ENCODE measurements at places on chromosomes 11 and 22. TPM values are rescaled to one million over a fixed set of nuclear protein-coding genes. Genes with fewer than 3 reads are reported as not detected.

MFNG gene
- 10.6 TPM for total RNA-seq

TRIM48 gene
- total RNA-seq, result not detected

LDHA gene
- total RNA-seq, result 781 TPM

LRP4 gene
- 9.2 TPM for total RNA-seq

OR5B2 gene
- total RNA-seq, result not detected

LRRC74B gene
- not detected for total RNA-seq

OR2D2 gene
- total RNA-seq, result not detected

LRRN4CL gene
- 0.40 TPM for total RNA-seq

PDGFB gene
- 0.65 TPM for total RNA-seq

CCDC81 gene
- 0.77 TPM for total RNA-seq

SLCO2B1 gene
- total RNA-seq, result 0.12 TPM

MN1 gene
- 27.2 TPM for total RNA-seq

FIBIN gene
- not detected for total RNA-seq

APOBEC3A gene
- total RNA-seq, result not detected

BID gene
- total RNA-seq, result 16.6 TPM

DNA sequence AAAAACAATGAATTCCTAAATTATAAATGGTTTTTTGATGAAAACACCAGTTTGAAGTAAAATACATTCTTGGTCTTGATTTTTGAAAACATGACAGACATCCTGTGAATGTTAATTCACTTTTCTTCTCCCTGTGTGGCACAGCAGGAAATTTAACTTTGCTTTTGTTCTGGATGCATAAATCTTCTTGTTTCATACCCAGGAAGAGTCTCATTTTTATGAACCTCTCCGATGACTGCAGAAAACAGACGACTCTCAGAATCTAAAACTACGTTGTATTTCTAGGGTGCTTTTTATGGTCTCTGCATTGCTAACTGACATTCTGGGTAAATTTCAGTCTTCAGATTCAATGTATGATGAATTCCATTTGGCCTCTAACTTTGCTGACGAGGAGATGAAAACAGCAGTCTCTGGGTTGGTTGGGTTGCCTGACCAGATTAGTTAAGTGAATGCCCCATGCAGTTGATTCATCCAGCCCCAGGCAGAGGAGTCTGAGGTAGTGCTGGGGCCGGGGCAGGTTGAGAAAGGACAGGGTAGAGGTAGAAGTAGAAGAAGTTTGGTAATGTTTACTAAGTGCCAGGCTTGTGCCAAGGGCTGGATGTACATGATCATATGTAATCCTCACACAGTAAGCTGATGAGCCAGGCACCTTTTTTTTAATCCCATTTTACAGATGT lies 20.1 kb downstream of the TCP11L1 start:
- H3K36me3 ChIP-seq, result no peaks in the 10 kb centered on the region
- H3K27ac ChIP-seq, result no peak overlapping the region
- H3K4me3 ChIP-seq, result no peak overlapping the region
- DNase-seq, result no peak

- H3K27ac ChIP-seq, result no peak overlapping the region
- no peaks in the 10 kb centered on the region for H3K27me3 ChIP-seq
- peaks cover 13% of the 10 kb centered on the region for H3K36me3 ChIP-seq
- H3K4me3 ChIP-seq, result no peak overlapping the region
Measured at GRCh38 chr22:35811670-35812069, 94.0 kb downstream of the APOL5 start.

- H3K27me3 ChIP-seq, result peaks cover 64% of the 10 kb centered on the region
- peaks cover 26% of the 10 kb centered on the region for H3K4me1 ChIP-seq
- H3K4me3 ChIP-seq, result peak within 1 kb of the TSS; percentile 72
- H3K27ac ChIP-seq, result no peak within 1 kb of the TSS
- peak; percentile 86 for DNase-seq
Measured at GRCh38 chr11:62546244-62546928, at the start of gene AHNAK. TSS of gene AHNAK (minus strand) at chr11:62546806. CDS start at chr11:62536098, 10,708 bp downstream.

- no peaks in the 10 kb centered on the region for H3K27me3 ChIP-seq
- H3K4me1 ChIP-seq, result no peaks in the 10 kb centered on the region
- H3K27ac ChIP-seq, result no peak overlapping the region
- DNase-seq, result peak; percentile 12
- H3K4me3 ChIP-seq, result no peak overlapping the region
Measured at GRCh38 chr11:104130161-104130560, 33.8 kb downstream of the PDGFD start.

GRCh38 chr22:46993633-46994032 lies 231.2 kb downstream of the TBC1D22A start:
- DNase-seq, result no peak
- H3K4me3 ChIP-seq, result no peak overlapping the region
- H3K27me3 ChIP-seq, result no peaks in the 10 kb centered on the region
- no peaks in the 10 kb centered on the region for H3K36me3 ChIP-seq

DNA sequence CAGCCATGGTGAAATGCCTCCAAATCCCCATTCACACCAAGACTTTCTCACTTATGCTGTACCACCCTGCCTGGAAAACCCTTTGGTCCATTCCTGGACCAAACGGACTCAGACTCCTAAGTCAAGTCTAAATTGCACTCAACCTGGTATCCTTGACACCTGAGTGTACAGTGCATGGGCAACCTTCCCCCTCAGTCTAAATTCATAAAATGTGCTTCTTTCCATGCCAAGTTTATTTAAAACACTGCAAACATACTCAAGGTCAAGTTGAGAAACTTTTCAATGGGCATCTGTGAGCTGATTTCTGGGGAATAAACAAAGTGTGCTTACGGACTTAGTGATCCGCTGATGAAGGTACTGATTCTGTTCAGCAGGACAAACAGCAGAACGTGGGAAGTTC lies 26.4 kb downstream of the HIRA start:
- no peak overlapping the region for H3K4me3 ChIP-seq
- peaks cover 10% of the 10 kb centered on the region for H3K36me3 ChIP-seq
- H3K27me3 ChIP-seq, result no peaks in the 10 kb centered on the region
- H3K4me1 ChIP-seq, result no peaks in the 10 kb centered on the region
- DNase-seq, result no peak
- no peak overlapping the region for H3K27ac ChIP-seq

- H3K4me1 ChIP-seq, result peaks cover 3% of the 10 kb centered on the region
- no peak overlapping the region for H3K4me3 ChIP-seq
- peak; percentile 91 for DNase-seq
- peaks cover 39% of the 10 kb centered on the region for H3K27me3 ChIP-seq
- H3K36me3 ChIP-seq, result no peaks in the 10 kb centered on the region
Measured at GRCh38 chr11:45843158-45843924, 3.9 kb upstream of the CRY2 start.

- H3K4me1 ChIP-seq, result peaks cover 9% of the 10 kb centered on the region
- no peaks in the 10 kb centered on the region for H3K36me3 ChIP-seq
- no peaks in the 10 kb centered on the region for H3K27me3 ChIP-seq
- H3K4me3 ChIP-seq, result no peak overlapping the region
- no peak overlapping the region for H3K27ac ChIP-seq
Measured at GRCh38 chr11:13928566-13929251, 33.8 kb upstream of the SPON1 start.

GRCh38 chr22:50731811-50732624 lies 6.0 kb upstream of the ACR start:
- peak; percentile 43 for DNase-seq
- H3K36me3 ChIP-seq, result no peaks in the 10 kb centered on the region
- H3K27me3 ChIP-seq, result peaks cover 80% of the 10 kb centered on the region
- H3K4me3 ChIP-seq, result no peak overlapping the region

- no peak overlapping the region for H3K4me3 ChIP-seq
- H3K4me1 ChIP-seq, result no peaks in the 10 kb centered on the region
- H3K27ac ChIP-seq, result no peak overlapping the region
- peaks cover 20% of the 10 kb centered on the region for H3K27me3 ChIP-seq
- no peaks in the 10 kb centered on the region for H3K36me3 ChIP-seq
- no peak for DNase-seq
Measured at GRCh38 chr11:82863209-82863608, 37.0 kb downstream of the PRCP start.

- no peaks in the 10 kb centered on the region for H3K27me3 ChIP-seq
- no peak overlapping the region for H3K27ac ChIP-seq
- H3K4me1 ChIP-seq, result no peaks in the 10 kb centered on the region
- no peaks in the 10 kb centered on the region for H3K36me3 ChIP-seq
- DNase-seq, result no peak
Measured at GRCh38 chr11:85791409-85791990, 19.4 kb downstream of the SYTL2 start.

DNA sequence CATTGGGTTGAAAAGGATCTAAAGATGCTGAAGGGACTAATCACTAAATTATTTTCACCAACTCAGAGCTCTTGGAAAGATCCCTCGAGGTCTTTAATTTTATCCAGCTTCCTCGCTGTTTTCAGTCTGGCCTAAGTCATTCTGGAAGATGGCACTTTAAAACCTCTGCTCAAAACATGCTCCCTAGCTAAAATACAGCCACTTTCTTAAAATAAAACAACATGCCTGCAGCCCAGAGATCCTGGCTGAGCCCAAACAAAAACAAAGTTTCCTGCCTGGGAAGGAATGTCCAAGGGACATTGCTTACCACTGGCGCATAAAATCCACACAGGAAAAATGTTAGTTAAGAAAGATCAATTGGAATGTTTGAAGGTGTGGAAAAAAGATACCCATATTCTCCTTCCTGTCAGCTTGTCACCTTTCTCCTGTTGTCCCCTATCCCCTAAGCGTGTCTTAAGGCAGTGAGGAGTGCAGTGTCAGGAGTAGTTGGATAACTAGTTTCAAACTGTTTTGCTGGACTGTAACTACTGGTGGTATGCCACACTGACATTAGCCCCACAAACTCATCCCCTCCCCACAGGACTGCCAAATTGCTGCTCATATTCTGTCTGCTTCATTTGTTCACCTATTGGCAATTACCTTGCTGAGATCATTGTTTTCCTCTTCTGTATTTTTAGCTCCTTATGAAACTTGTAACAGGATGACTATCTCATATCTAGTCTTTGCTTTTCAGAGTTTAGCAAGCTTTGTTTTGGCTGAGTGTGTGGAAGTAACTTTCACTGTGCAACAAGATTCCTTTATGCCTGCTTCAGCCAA lies 108.3 kb upstream of the SESN3 start:
- peaks cover 39% of the 10 kb centered on the region for H3K4me1 ChIP-seq
- H3K4me3 ChIP-seq, result no peak overlapping the region
- DNase-seq, result no peak
- H3K27me3 ChIP-seq, result no peaks in the 10 kb centered on the region
- H3K27ac ChIP-seq, result peak overlapping the region; percentile 95

GRCh38 chr11:43397251-43397650 lies 38.5 kb downstream of the TTC17 start:
- DNase-seq, result no peak
- no peak overlapping the region for H3K4me3 ChIP-seq
- H3K27ac ChIP-seq, result no peak overlapping the region
- no peaks in the 10 kb centered on the region for H3K4me1 ChIP-seq
- peaks cover 38% of the 10 kb centered on the region for H3K36me3 ChIP-seq

DNA sequence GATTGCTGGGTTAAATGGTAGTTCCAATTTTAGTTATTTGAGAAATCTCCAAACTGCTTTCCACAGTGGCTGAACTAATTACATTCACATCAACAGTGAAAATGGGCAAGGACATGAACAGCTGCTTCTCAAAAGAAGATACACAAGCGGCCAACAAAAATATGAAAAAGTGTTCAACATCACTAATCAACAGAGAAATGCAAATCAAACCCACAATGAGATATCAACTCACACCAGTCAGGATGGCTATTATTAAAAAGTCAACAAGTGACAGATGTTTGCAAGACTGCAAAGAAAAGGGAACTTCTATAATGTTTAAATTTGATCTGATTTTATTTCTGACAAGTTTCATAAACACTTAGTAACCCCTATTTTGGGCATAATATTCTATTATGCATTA lies 537.5 kb downstream of the DLG2 start:
- H3K27me3 ChIP-seq, result no peaks in the 10 kb centered on the region
- no peak for DNase-seq
- H3K36me3 ChIP-seq, result no peaks in the 10 kb centered on the region
- H3K4me1 ChIP-seq, result no peaks in the 10 kb centered on the region
- no peak overlapping the region for H3K27ac ChIP-seq

DNA sequence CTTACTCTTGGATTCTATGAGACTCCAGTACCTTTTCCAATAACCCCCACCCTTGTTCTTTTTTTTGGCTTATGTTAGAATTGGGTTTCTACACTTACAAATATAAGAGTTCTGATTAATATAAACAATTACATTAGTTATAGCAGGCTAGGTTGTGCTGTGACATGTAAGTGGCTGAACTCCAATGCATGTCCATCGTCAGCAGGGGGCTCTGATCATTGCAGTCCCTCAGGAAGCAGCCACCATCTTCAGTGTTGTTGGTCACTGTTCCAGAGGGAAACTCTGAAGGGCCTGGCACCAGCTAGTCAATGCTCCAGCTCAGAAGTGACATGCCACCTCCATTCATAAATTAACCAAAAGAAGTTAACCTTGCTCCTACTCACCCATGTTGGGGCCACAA lies 5.6 kb downstream of the LIPT2 start:
- no peaks in the 10 kb centered on the region for H3K36me3 ChIP-seq
- peak; percentile 21 for DNase-seq
- no peaks in the 10 kb centered on the region for H3K27me3 ChIP-seq
- H3K27ac ChIP-seq, result no peak overlapping the region
- H3K4me1 ChIP-seq, result peaks cover 6% of the 10 kb centered on the region
- H3K4me3 ChIP-seq, result no peak overlapping the region

- no peak overlapping the region for H3K27ac ChIP-seq
- peaks cover 14% of the 10 kb centered on the region for H3K4me1 ChIP-seq
- H3K4me3 ChIP-seq, result no peak overlapping the region
- no peaks in the 10 kb centered on the region for H3K36me3 ChIP-seq
- no peaks in the 10 kb centered on the region for H3K27me3 ChIP-seq
Measured at GRCh38 chr11:131228378-131228777, 142.0 kb upstream of the NTM start.

GRCh38 chr11:10410844-10411200 lies 44.2 kb upstream of the AMPD3 start:
- no peaks in the 10 kb centered on the region for H3K36me3 ChIP-seq
- H3K27ac ChIP-seq, result no peak overlapping the region
- H3K4me1 ChIP-seq, result no peaks in the 10 kb centered on the region
- H3K4me3 ChIP-seq, result no peak overlapping the region
- DNase-seq, result no peak
- no peaks in the 10 kb centered on the region for H3K27me3 ChIP-seq

Measured in neural progenitor cell (in vitro differentiated cells).